NCI-H1694 treated with DMSO at 0.1 percent for 48 hours (cell line): ENCODE measurements at places on chromosomes 7 and 10.

DNA sequence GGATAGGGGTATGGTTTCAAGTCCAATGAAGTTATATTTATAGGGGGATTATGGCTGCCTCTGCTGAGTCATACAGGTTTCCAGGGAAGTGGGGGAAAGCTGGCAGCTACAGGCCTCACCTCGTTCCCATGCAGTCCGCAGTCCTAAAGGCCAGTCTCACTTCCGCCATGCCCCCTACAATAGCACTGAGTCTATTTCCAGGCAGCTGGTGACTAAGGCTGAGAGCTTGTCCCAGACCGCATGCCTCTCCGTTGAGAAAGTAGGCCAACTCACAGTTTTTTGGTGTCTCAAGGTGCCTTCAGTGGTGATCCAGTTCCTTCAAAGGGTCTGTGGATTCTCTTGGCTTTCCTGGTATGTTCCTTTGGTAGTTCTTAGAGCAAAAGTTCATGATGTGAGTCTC, 203.9 kb upstream of the GLI3 start:
- DNase-seq, result no peak

DNA sequence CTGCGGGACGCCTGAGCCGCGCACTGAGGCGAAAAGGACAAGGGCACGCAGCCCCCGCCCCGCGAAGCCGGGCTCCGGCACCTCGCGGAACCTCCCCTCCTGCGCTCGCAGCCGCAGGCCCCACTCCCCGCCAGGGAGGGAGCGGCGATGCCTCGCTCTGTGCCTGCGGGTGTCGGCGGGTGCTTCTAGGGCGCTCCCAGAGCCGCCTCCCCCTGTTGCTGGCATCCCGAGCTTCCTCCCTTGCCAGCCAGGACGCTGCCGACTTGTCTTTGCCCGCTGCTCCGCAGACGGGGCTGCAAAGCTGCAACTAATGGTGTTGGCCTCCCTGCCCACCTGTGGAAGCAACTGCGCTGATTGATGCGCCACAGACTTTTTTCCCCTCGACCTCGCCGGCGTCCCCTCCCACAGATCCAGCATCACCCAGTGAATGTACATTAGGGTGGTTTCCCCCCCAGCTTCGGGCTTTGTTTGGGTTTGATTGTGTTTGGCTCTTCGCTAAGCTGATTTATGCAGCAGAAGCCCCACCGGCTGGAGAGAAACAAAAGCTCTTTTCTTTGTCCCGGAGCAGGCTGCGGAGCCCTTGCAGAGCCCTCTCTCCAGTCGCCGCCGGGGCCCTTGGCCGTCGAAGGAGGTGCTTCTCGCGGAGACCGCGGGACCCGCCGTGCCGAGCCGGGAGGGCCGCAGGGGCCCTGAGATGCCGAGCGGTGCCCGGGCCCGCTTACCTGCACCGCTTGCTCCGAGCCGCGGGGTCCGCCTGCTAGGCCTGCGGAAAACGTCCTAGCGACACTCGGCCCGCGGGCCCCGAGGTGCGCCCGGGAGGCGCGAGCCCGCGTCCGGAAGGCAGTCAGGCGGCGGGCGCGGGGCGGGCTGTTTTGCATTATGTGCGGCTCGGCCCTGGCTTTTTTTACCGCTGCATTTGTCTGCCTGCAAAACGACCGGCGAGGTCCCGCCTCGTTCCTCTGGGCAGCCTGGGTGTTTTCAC, 519 bp downstream of the ITGB8 start:
- no peak for DNase-seq

- DNase-seq, result no peak
These were observed 16.5 kb downstream of the CNOT4 start for GRCh38 chr7:135493362-135493761.

DNA sequence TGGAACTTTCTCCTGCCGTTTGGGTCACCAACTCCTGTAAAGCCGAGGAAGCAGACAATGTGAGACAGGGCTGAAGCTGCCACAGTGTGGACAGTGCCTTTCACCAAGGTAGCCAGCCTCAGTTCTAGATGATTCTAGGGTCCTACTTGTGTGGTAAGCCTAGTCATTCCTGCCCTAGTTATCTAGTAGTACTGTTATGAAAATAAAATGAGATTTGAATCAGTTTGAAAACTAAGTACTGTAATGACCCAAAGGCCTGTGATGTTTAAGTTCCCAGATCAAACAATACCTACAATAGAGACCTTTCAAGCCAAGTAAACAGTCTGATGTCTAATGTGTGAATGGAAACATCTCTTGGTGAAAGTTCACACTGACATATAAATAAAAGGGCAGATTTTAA, 37.1 kb downstream of the POLL start:
- no peak for DNase-seq

GRCh38 chr10:16995867-16996529, 133.6 kb downstream of the CUBN start:
- DNase-seq, result no peak

GRCh38 chr10:119503821-119504220, 38.7 kb downstream of the RGS10 start:
- no peak for DNase-seq

- DNase-seq, result no peak
These were observed 398.8 kb upstream of the NFE2L3 start for GRCh38 chr7:25752967-25753791.

DNA sequence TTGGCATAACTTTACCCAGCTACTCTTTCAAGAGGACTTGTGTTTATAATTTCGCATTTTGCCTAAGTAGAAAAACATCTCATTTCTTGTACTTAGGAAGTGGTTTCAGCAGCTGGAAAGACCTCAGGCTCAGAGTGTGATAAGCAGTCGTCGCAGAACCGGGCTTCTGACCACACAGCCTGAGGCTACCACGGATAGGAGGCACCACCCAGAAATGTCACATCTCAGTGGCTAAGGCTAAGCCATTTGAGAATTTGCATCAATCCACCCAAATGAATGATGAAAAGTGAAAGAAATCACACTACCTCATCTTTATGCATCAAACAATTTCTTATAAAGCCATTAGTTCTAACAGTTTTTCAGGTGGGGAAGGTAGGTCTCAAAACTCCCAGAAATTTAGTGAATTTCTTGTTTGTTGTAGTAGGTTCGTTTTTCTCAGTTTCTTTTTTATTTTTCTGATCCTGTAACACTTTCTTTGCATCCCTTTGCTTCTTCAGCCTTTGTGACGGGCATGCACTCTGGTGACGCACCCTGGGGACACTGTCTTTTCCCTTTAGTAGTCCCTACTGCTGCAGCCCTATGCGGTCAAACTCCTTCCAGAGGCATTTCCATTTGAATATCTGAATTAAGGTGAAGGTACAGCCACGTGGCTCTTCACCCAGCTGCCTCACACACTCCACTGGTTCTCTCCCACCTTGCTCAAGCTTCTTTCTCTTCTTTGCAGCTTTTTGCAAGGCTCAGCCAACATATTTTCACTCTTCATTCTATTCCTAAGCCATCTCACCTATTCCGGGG, 68.5 kb downstream of the MAP3K8 start:
- no peak for DNase-seq

GRCh38 chr10:52106899-52107298, 207.2 kb upstream of the DKK1 start:
- no peak for DNase-seq

GRCh38 chr7:134823400-134823799, 44.0 kb downstream of the CALD1 start:
- no peak for DNase-seq

DNA sequence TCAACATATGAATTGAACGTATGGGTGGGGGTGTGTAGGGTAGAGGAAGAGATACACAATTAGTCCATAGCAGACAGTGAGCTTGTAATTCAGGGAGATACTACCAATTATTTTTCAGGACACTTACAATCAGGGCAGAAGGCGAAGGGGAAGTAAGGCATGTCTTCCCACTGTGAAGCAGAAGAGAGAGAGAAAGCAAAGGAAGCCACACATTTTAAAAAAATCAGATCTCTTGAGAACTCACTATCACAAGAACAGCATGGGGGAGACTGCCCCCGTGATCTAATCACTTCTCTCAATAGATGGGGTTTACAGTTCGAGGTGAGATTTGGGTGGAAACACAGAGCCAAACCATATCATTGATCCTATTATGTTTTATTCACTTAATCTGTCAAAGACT, 116.4 kb upstream of the RPA3 start:
- no peak for DNase-seq

DNA sequence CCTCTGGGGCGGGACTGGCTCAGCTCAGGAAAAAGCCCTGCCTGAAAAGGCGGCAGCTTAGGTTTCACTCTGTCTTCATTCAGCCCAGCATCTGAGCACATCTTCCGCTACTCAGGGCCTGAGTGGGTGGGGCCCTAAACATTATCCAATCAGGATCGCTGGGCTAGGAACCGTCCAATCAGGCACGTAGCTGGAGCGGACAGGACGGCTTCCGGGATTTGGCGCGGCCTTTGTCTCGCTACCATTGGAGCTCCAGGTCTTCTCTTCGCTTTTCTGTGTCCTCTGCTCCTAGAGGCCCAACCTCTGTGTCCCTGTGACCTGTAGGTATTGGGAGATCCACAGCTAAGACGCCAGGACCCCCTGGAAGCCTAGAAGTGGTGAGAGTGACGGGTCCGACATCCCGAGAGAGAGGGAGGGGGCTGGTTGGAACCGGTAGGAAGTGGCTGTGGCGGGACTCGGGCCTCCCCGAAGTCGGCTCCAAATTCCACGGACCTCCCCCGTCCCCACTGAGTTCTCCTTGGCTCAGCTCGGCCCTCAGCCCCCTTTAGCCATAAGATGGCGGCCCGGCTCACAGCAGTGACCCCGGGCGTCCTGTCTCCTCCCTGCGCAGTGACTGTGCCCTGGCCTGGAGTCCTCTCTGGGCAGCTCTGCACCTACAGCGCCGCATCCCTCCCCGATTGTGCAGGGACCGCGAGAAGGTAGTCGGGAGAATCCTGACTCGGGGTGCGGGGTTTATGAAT, 99.1 kb downstream of the ZNF680 start:
- DNase-seq, result no peak
